CD4-positive, alpha-beta memory T cell (primary cell): ENCODE measurements at places on chromosomes 2 and 18. TPM values are rescaled to one million over a fixed set of nuclear protein-coding genes. Genes with fewer than 3 reads are reported as not detected.
A peak's percentile ranks its signal among the peaks of the same experiment; 100 is the strongest.

DNA sequence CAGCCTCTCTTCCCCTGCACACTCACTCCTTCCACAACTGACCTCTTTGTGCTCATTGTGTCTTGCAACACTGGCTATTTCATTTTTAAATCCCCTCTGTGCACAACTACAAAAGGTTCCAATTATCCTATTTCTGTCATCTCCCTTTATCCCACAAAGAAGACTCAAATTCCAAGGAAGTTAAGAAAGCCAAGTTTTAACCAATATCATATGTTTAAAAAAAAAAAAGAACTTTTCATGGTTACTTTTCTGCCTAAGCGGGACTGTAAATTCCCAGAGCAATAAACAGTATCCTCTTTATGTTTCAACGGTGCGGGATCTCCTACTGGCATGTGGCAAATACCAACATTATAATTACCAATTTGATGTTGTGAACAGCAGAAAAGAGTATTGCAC, 83.8 kb downstream of the DOCK10 start:
- no peak for DNase-seq

DSG1 gene
- polyA plus RNA-seq = not detected

GRCh38 chr2:235963853-235964577, 204.2 kb downstream of the GBX2 start:
- DNase-seq = no peak

- DNase-seq = no peak
Observed at GRCh38 chr2:88754585-88755320, 63.3 kb downstream of the RPIA start.

DNA sequence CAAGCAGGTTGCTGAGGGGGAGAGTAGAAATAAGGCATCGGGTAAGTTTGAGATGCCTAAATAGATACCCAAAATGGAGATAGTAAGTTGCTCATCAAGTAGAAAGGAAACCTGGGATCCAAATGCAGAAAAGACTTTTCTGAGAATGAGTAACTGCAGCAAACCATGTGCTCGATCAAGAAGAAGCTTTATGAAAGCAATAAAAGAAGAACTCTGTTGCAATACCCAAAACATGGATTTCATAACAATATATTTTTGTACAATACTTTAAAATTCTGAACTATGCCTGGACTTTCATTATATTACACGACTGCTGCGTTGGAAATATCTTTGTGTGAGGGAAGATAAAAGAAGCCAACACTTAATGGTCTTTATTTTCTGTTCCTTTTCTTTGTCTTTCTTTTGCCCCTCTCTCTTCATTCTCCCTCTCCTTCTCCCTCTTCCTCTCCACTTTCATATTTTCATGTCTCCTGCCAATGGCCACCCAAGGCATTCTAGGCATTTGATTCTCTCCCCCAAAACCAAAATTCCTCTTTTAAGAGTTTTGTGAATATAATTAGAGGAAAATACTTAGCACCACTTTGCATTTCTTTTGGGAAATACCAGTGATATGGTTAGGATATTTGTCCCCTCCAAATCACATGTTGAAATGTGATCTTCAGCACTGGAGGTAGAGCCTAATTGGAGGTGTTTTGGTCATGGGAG, 257.6 kb downstream of the MREG start:
- no peak for DNase-seq

DNA sequence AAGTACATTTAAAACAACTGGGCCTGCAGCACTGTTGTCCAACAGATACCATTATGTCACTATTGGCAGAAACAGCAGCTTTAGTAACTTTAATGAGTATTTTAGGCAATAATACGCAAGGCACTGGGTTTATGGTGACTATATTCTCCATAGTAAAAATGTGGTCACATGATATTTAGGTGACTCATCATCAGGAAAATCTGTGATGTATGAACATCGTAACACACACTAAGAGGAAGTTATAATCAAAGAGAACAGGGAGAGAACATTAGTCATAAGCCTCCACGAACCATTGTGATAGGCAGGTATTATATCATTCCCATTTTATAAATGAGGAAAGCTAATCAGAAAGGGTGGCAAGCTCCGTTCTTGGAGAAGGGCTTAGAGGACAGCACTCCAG, 36.9 kb downstream of the RAPH1 start:
- no peak for DNase-seq

PXDN gene
- polyA plus RNA-seq = 0.79 TPM

MC5R gene
- not detected for polyA plus RNA-seq

DNA sequence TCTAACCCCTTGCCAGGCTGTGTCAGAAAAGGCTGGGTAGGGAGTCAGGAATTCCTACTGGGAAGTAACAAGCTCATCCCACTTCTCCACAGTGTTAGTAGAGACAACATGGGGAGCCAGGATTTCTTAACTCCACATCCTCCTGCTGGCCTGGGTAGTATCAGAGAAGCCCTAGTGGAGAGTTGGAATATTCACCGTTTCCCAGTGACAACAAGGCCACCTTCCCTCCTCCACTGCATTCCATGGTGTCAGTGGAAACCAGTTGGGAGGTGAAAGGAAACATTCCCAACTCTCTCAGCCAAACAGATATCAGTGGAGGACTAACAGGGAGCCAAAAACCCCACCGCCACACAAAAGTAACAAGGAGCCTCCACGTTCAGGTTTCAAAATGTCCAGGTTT, 41.2 kb downstream of the SRD5A2 start:
- DNase-seq = no peak

GRCh38 chr2:151002959-151003600, 258.6 kb downstream of the RBM43 start:
- no peak for DNase-seq

- no peak for DNase-seq
Observed at GRCh38 chr2:72159211-72159993, 11.7 kb upstream of the CYP26B1 start.

DNA sequence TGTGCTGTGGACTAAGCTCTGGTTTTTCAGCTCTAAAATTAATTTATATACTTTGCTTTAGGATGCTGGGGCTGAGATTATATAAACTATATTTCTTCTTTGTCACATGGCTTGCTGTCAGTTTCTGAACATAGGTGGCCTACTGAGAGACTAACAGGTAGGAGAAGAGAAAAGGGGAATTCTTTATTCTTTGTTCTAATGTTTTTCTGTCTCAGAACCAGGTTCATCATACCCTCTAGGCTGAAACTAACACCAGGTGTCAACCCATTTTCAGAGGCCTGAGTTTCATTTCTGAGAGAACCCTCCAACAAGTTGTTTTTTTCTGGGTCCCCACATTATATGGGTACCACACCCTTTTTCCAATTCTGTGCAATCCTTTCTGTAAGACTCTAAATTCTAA, 843.6 kb downstream of the TRIB2 start:
- DNase-seq = no peak

GRCh38 chr2:195604706-195605105, 52.3 kb upstream of the SLC39A10 start:
- no peak for DNase-seq

GRCh38 chr2:148603562-148603920, 41.0 kb upstream of the EPC2 start:
- DNase-seq = no peak

SLC4A3 gene
- polyA plus RNA-seq = not detected

DNA sequence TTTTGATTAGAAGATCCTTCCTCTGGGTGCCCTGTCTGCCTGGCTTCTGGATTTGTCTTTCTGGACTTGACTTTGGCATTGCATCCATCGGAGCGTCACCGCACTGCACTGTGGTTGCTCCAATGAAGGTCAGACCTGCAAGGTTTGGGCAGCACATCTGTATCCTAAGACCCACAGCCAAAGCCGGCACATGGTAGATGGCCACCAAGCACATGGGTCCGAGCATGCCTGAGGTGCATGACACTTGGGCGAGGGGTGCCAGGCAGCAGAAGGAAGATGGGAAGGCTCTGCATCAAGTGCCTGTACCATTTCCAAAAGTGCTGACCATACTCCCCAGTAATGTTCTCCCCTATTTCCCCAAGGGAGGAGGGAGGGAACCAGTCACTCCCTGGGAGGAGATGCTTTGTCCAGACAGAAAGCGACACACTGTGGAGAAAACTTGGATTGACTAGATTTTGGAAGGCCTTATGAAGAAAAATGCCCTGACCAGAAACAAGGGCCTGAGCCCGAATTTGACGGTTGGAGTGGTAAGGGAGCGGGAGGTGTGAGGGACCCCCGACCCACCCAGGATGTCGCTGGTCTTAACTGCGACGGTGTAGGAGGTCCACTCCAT, 149.9 kb downstream of the LOXHD1 start:
- no peak for DNase-seq

DNA sequence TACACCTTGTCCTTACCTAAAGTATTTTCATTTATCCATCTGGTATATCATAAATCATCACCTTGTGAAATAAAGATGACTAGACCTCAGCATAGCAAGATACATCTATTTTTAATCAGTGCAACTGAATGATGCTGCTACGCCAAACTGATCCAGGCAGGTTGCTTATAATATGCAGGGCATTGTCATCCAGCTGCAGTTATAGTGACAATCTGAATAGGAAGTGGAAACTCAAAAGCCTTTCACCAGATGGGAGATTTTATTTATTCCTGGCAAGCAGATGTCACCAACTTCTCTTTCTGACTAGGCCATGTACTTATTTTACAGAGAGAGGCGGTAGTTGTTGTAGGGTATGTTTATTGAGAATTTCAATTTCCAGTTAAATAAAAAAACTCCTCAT, 747.3 kb downstream of the ADCYAP1 start:
- DNase-seq = no peak

- DNase-seq = no peak
Observed at GRCh38 chr2:24304098-24304497, 56.2 kb downstream of the ITSN2 start.

VIT gene
- polyA plus RNA-seq = not detected

LMAN1 gene
- 36.3 TPM for polyA plus RNA-seq

- DNase-seq = no peak
Observed at GRCh38 chr18:35511428-35511827, 13.7 kb upstream of the INO80C start.

GRCh38 chr2:228675646-228676045, 494.2 kb upstream of the SPHKAP start:
- DNase-seq = no peak

DNA sequence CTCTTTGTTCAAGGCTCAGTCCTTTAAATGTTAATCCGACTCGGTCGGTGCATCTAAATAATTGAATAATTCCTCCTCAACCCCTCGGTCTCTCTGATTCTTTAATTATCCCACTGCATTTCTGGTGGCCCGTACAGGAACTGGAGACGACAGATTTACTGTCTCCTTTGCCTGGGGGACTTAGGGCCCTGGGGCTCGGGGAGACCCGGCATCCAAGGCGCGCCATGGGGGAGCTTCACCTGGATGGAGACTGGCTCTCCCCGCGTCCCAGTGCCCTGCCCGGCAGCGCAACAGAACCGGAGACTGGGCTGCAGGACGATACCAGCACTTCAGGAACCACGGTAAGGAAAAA, 47.7 kb upstream of the SELENOI start:
- no peak for DNase-seq

DNA sequence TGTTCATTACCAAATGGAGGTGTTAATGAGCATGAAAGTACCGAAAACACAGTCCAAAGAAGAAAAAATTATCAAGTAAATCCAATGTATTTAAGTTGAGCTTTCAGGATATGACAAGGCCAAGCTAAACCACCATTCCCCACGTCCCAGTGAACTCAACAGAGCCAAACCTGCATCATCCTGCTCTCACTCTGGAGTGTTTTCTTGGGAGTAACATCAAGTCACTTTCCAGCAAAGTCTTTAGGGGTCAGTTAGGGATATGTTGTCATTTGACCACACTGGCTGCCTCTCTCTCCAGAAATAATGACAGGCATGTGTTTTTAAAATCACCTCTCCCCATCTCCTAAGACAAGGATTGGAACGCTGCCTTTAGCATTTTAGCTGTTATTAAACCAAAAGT, 140.5 kb downstream of the SRBD1 start:
- no peak for DNase-seq

DNA sequence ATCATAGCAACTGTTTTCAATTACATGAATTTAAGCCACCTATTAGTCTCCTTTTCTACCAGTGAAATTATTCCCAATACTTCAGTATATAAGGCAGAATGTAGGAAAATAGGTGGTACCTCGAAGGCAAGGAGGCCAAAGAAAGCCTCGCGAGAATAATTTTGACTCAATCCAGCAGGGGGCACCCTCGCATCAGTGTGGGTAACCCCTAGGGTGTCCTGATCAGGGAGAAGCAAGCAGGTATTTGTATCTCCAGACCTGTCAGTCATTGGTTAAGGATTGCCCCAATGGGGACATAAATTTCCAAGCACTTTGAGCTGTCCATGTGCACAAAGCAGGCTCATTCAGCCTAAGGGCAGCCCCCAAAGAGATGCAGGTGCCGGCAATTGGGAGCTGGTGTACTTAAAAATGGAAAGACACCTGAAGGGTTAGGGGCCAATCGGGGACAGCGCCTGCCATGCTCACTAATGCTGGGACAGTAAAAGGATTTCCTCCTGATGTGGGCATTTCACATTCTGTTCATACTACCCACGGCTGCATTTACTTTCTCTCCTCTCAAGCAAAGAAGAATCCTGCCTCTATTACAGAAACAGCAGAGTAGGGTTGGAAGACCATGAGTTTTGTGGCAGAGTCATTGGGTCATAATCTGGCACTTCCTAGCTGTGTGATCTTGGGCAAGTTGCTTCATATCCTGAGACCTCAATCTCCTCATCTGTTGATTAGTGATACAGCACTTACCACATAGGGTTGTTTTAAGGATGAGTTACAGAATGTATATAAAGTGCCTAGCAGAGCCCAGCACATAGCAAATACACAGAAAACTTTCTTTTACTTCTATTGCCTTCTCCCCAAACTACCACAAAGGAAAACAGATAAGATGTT, 136.1 kb downstream of the ICOS start:
- DNase-seq = peak; percentile 35

DNA sequence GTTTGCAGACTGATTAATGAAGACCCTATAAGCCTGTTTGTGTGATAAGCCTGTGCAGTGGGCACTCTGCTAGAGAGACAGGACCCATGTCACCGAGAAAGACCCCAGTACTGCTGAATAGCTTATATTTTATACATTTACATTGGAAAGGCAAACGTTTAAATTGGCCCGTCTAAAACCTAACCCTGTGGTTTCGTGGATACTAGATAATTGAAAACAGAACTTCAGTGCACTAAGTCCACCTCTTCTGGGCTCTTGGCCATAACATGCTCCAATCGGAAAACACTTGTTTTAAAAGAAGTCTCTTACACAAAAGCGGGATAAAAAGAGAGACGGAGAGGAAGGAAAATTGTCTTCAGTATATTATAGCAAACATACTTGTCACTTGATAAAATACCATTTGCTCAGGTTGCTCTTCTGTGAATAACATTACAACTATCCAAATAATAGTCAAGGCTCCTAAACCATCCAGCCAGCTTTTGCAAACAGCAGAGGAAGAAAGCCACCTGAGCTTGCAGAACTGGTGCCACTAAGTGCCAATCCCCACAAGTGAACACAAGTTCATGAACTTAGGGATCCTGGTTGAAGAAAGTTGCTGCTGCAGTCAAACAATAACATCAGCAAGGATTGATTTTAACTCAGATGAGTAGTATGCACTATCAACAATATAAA, 218.4 kb upstream of the FN1 start:
- DNase-seq = no peak

- DNase-seq = no peak
Observed at GRCh38 chr2:239803102-239803765, 221.9 kb downstream of the NDUFA10 start.

CRYGC gene
- not detected for polyA plus RNA-seq
